ENCODE measurements at places on chromosomes 7 and 10.

GRCh38 chr7:118072893-118073674 lies 110.9 kb upstream of the LSM8 start:
- DNase-seq: no peak
- no peak overlapping the region for H3K4me3 ChIP-seq
- peak overlapping the region; percentile 70 for H3K27ac ChIP-seq
- no peaks in the 10 kb centered on the region for H3K36me3 ChIP-seq
- no peaks in the 10 kb centered on the region for H3K27me3 ChIP-seq
- H3K4me1 ChIP-seq: peaks cover 26% of the 10 kb centered on the region

GRCh38 chr7:71361451-71362032 lies 229.6 kb downstream of the GALNT17 start:
- no peaks in the 10 kb centered on the region for H3K36me3 ChIP-seq
- H3K4me1 ChIP-seq: no peaks in the 10 kb centered on the region
- no peak for DNase-seq
- no peak overlapping the region for H3K27ac ChIP-seq
- no peak overlapping the region for H3K4me3 ChIP-seq

DNA sequence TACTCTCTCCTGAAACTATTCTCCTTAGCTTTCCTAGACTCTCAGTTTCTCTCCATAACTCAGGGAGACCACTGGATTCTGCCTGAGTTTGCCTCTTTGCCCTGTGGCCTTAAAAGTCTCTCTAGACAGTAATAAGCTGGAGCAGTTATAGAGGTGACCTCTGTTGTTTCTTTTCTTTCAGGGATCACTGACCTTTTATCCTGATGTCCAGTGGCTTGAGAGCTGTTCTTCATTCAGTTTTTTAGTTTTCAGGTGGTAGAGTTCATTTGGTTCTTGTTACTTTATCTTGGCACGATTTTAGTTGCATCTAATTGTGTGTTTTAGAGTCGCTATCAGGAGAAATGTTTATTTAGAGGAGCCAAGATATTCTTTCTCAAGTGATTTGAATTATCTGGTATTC lies 37.7 kb downstream of the TAX1BP1 start:
- H3K27me3 ChIP-seq: no peaks in the 10 kb centered on the region
- no peak overlapping the region for H3K4me3 ChIP-seq
- peaks cover 4% of the 10 kb centered on the region for H3K36me3 ChIP-seq
- no peak for DNase-seq
- no peaks in the 10 kb centered on the region for H3K4me1 ChIP-seq
- H3K27ac ChIP-seq: no peak overlapping the region

- H3K4me3 ChIP-seq: no peak overlapping the region
- no peaks in the 10 kb centered on the region for H3K27me3 ChIP-seq
- H3K36me3 ChIP-seq: no peaks in the 10 kb centered on the region
- no peak for DNase-seq
- no peak overlapping the region for H3K27ac ChIP-seq
Observed at GRCh38 chr7:69862413-69863064, 264.3 kb downstream of the AUTS2 start.

DNA sequence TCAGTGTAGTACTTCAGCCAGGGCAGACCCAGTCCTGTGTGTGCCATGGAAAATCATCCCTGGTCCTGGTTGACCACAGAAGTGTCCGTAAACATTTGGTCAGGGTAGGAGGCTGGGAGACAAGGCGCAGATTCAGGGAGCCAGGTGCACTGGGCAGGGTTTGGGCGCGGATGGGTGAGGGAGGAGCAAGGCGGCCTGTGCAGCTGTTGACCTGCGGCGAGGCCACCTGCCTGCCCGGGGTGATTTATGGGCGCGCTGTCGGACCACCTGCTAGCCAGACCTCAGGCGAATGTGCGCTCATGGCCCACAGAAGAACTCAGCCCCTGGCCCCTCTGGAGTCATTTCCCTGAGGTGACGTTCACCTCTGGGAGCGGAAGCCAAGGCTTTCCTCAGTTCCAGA lies 6.6 kb downstream of the SFRP5 start:
- H3K27ac ChIP-seq: no peak overlapping the region
- no peaks in the 10 kb centered on the region for H3K4me1 ChIP-seq
- peaks cover 19% of the 10 kb centered on the region for H3K36me3 ChIP-seq
- H3K27me3 ChIP-seq: peaks cover 17% of the 10 kb centered on the region

Measured in suprapubic skin (tissue), 4 donors.